D721Med (cell line): ENCODE measurements at places on chromosomes 1 and 21.

GRCh38 chr1:197921235-197922069 is 4.3 kb downstream of the LHX9 start:
- no peak for DNase-seq

GRCh38 chr1:7198664-7199063 is 413.4 kb downstream of the CAMTA1 start:
- no peak for DNase-seq

DNA sequence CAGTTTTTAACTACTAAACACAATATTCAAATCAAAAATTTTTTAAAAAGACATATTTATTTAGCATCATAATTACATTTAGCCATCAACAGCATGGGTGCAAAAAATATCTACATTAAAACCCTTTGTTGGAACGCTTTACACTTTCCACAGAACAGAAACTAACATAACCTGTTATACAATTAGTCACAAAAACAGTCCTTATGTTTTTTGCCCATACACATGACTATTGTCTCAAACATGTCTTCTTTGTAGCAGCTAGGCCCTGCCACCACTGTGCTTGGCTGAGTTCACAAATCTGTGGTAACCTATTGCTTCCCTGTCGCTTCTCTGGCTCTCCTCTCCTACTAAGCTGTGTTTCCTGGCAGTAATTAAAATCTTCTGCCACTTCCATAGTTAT is 1350.0 kb upstream of the ADGRL2 start:
- no peak for DNase-seq

- DNase-seq = peak; percentile 61
Measured at GRCh38 chr1:110214454-110215404, 4.6 kb downstream of the KCNC4 start.

DNA sequence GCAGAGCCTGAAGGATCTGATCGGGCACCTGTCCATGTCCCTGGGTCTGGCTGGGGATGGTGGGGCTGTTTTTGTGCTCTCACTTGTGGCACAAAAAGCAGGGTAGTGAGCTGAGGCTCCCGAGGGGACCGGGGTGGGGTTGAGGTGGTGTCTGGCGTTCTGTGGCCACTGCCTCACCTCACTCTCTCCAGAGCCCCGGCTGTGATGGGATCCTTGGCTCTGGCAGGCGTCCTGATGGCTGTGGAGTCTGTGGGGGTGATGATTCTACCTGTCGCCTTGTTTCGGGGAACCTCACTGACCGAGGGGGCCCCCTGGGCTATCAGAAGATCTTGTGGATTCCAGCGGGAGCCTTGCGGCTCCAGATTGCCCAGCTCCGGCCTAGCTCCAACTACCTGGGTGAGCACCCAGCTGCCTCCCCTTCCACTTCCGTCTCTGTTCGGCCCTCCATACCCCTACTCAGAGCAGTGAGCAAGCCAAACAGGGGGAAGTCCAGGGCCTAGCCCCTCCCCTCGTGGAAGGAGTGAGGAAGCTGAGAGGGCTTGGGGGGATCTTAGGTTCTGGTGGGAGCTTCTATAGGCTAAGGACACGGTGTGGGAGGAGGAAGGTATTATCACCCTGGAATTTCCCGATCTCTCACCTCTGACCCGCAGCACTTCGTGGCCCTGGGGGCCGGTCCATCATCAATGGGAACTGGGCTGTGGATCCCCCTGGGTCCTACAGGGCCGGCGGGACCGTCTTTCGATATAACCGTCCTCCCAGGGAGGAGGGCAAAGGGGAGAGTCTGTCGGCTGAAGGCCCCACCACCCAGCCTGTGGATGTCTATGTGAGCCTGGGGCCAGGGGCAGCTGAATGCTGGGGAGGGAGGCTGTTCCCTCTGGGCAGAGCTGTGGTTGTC is 7.0 kb downstream of the ADAMTSL4 start:
- DNase-seq = no peak

DNA sequence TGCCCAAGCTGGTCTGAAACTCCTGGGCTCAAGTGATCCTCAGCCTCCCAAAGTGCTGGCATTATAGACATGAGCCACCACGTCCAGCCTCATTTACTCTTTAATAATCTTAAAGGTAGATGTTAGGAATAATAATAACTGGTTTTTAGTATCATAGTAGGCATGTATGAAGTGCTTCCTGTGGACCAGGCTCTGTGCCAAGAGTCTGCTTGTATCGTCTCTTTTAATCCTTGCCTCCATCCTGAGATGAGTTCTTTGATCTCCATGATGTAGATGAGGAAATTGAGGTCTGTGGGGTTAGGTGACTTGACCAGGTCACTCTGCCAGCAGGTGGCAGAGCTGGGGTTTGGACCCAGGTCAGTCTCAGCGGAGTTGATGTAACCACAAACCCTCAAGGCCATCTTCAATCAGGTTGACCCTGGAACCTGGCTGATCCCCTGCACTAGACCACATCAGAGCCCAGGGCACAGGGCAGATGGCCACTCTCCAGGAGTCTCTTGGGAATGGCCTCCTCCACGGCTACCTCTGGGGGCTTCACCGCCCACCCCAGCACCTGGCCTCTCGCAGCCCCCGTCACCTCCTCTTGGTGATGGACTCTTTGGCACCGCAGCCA is 11.3 kb downstream of the EFHD2 start:
- no peak for DNase-seq

DNA sequence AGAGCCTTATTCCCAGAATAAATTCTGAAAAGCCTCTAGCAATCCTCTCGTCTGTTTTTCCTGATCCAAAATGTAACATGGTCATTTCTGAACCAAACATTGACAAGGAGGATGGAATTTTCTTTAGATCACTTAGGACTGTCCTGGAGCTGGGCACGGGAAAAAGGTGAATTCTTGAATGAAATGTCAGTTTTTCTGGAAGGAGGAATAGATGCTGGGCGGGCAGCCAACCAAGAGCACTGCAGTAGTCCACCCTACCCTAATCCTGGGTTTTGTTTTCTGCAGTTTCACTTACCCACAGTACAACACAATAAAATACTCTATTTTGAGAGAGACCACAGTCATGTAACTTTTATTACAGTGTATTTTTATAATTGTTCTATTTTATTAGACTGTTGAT is 20.9 kb downstream of the RIT1 start:
- DNase-seq = no peak

DNA sequence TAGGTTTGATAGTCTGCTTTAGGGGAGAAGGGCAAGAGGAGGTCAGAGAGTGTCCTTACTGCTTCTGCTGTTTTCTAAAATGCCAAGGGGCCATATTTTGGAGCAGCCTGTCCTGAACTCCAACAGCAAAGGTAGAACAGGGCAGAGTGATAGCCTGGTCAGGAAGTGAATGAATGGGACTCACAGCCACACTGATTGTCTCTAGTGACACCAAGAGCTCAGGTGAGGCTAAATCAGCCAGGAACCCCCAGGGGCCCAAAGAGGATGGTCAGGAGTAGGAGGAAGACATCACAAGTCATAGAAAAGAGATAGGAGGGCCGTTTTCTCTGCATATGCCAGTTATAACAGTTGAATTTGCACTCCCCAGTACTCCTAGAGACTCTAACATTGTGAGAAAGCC is 97.4 kb upstream of the DUSP10 start:
- DNase-seq = no peak

GRCh38 chr1:42152119-42152518 is 1.1 kb upstream of the GUCA2B start:
- DNase-seq = no peak

DNA sequence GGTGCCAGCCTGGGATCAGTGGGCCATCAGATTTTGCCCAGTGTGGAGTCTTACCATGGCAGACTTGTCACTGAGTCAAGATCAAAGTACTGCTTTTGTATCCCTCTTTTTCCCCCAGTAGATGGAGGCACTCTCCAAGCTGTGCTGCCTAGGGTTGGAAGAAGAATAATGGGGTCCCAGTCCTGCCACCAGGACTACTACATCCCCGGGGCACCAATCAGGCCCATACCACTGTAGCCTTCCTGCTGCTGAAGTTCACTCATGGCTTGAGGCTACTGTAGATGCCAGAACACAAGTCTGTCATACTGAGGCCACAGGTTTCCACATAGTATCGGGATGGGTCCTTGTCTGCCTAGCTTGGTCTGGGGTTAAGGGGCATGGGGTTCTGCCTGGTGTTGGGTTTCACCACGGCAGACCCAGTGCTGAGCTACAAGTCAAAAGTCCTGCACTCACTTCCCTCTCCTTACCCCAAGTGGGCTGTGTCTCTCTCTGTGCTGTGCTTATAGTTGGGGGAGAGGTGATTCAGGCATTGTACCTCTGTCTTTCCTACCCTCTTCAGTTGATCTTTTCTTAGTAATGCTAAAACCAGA is 53.4 kb downstream of the PKN2 start:
- no peak for DNase-seq

DNA sequence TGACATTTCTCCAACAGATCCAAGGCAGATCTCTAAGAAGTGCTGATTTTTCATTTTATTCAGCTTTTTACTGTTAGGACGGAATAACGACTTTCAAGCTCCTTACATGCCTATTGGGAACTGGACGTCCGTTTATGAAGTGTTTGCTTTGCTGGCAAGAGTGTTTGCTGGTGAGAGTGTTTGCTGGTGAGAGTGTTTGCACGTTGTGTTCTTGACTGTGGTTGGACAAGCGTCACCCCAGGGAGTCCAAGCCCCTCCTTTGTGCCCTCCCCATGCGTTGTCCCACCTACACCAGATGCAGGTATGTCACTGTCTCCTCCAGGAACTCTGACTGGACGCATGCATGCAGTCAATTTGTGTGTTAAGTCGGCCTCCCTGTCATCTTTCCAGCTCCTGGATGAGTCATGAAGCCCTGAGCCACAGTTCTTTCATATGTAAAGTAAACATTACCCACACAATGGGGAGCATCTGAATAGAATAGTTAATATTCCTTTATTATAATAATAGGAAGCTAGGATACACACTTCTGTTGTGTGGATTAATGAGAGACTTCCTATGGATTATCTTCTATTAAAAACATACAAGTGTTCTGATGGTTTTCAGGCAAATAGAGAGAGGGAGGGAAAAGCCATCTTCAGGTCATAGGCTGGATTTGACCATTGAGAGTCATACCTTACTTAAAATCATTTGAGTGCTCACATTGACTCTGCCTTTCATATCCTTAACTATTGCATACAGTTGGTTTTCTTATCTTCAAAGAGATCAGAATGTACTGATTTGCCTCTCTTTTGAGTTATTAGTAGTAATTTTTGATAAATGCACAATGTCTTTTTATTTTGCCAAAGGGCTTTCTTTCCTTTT is 119.2 kb downstream of the GALNT2 start:
- no peak for DNase-seq

DNA sequence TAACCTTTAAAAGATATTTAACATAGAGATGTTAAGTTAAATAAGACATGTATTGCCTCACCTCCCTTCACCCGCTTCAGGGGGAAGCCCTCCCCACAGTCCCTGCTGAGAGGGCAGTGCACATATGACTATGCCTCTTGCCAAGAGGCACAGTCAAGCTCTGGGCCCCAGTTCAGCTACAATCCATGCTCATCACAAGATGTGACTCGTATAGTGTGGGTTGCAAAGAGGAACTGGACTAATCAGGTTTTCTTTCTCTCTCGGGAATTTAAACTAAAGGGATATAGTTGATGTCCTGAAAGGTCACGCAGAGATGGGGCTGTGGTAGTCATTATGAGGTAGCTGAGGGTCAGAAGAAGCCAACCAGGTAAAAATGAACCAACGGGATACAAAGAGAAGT is 35.6 kb downstream of the LYST start:
- DNase-seq = no peak

DNA sequence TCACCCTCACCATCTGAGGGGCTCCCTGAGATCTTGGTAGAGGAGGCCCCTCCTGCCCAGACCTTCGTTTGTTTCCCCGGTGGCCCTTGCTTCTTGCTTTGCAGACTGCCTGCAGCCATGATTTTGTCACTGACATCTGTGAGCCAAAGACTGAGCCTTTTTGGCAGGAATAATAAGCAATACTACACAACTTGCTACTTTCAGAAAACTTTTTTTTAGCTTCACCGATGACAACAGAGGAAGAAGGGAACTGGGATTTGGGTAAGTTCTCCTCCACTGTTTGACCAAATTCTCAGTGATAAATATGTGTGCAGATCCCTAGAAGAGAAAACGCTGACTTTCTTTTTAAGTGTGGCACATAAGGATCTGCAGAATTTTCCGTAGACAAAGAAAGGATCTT is 11.7 kb upstream of the CD101 start:
- no peak for DNase-seq

DNA sequence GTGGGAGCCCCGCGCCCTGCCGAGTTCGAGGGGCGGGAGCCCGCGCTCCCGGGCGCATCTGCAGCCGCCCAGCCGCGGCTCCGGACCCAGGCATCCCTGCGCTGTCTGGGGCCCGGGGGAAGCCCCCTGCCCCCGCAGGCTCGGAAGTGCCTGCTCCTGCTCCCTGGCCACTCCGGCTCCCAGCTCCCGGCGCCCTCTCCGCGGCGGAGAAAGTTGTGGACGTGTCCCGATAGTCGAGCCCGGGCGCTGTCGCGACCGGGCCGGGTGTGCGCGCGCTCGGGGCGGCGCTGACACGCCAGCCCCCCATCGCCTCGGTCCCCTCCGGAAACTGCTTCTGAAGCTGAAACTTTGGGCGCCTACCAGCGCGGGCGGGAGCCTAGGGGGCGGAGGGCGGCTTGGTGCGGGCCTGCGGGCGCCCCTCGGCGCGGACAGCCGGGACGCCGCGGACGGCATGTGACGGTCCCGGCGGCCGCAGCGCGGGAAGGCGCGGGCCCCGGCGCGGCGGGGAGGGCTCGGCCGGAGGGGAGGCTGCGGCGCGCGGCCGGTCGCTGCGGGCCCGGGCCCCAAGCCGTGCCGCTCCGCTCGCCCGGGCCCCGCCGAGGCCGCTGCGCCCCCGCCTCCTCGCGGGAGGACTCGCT is 515 bp downstream of the MAN1C1 start:
- DNase-seq = no peak

DNA sequence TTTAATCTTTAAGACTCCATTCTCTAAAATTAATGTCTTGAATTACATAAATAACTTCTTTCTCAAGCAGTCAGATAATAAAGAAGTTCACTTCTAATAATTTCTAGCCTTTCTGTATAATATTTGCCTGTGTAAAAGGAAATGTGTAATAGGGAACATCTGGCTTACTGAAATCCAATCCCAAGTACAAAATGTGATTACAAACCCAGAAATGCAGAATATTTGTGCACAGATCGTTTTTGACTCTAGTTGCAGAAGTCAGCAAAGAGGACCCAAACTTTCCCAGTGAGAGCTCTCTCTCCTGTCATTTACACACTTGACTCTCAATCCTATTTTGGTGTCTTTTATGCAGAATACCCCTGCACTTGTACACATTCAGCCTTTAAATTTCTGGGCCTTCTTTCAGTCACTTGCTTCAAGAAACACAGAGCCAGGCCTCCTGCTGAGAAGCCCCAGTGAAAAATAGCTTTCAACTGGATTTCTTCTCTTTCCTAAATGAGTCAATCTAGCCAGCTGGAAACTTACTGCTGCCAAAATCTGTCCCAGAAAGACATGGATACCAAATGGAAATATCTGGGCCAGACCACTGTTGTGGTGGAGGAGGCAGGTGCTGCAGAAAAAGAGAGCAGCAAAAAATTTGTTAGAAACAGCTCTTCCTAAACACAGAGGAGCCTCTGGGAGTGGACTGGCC is 68.5 kb upstream of the ADAM30 start:
- DNase-seq = no peak

DNA sequence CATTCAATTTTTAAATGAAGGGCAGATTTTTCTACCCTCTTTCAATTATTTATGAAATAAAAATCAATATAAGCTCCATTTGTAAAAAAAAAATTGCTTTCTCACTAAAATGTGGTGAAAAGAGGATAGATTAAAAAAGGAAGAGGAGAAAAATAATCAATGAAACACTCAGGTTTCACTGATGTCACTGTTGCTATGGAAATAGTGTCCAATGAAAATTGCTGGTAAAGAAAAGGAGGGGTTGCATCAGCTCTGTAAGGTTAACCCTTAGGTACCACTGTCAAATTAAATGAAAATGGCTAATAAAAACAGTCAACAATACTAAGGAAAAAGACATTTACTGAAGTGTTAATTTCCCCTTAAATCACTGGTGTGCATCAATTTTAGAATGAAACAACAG is 91.6 kb upstream of the TTC39A start:
- no peak for DNase-seq
